Astrocyte of the hippocampus (primary cell): ENCODE measurements at places on chromosomes 1 and 21.

DNA sequence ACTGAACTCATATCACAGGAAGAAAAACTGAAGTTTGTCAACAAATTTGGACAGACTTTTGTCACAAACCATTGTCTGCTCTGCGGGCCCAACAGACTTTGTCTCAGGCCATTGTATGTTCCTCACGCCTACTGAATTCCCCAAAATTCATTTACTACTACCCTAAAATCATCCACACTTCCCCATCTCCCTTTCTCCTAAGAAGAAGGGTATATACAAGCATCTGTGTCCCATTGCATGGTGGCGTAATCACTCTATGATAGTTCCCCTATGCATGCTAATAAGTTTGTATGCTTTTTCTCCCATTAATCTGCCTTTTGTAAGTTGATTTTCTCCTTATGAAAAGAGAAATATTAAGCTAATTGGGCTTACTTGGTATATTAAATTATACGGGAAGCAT, 54.9 kb upstream of the ATF3 start:
- DNase-seq, result no peak

DNA sequence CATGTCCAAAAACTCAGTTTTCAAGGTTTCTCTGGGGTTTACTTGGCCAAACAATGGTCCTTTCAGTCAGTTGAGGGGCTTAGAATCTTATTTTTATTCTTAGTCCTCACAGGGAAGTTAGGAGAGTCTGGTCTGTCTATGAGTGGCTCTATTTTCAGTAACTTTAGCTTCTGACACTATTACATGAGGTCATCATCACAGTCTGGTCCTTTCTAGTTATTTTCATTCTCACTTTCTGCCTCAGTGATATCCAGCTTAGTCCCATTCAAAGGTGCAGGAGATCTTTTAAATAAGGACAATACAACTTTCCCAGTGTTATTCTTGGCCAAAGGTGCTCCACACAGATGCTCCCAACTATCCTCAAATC, 30.0 kb upstream of the FGGY start:
- no peak for DNase-seq

- DNase-seq, result no peak
Measured at GRCh38 chr1:155023627-155024026, 10.0 kb downstream of the DCST2 start.

DNA sequence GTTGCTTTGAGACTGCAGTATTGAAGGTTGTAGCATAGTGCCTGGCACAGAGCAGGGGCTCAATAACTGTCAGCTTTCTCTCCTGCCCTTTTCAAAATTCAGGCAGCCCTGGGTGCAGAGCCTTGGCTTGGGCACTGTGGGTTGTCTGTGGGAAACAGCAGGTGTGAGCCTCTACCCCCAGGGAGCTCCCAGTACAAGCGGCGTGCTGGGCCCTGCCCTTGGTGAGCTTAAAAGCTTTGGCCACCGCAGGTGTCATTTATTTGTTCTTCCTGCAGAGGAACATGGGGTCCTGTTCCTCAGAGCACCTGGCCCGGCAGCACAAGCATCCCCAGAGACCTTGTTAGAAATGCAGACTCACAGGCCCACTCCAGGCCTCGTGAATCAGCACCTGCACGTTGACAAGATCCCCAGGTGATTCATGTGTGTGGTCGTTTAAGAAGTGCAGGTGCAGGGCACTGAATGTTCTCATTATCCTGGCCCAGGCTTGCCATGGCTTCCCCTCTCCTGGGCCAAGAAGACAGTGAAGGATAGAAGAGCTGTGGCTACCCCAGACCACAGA, 29.9 kb upstream of the IGSF21 start:
- DNase-seq, result no peak

DNA sequence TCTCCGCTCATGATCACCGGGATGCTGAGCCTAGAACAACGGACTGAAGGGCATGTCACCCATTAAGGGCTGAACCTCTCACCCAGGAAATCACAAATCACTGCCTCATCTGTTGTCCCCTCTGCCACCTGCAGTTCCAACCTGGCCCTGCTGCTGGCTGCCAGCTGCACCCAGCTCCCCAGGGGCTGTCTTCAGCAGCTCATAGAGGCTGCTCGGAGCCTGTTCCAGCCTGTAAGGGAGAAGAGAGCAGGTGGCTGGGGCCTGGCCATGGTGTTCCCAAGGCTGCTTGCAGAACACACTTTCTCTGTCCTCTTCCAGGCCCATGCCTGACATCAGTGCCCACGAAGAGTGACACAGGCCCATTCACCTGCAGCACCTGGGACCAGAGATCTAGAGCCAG, 44.5 kb upstream of the DISP3 start:
- DNase-seq, result no peak

- DNase-seq, result no peak
Measured at GRCh38 chr1:22737374-22738068, 26.9 kb downstream of the EPHB2 start.

- DNase-seq, result no peak
Measured at GRCh38 chr1:3307359-3307758, 147.1 kb upstream of the ARHGEF16 start.
